A549 treated with dexamethasone at 1 μM for 4 hours (cell line): ENCODE measurements at places on chromosomes 2 and 18. TPM values are rescaled to one million over a fixed set of nuclear protein-coding genes. Genes with fewer than 3 reads are reported as not detected.

ZNF521 gene
- not detected in 5 replicates for total RNA-seq

FAM237A gene
- total RNA-seq, result not detected in 5 replicates

ACTR2 gene
- 157 to 223 TPM (median 197 TPM) in 5 replicates for total RNA-seq

NCKAP5 gene
- 0.61 to 1.1 TPM (median 1.0 TPM) in 5 replicates for total RNA-seq

HOXD4 gene
- 0.10 to 0.46 TPM (median 0.38 TPM) in 5 replicates for total RNA-seq

DSG3 gene
- total RNA-seq, result 0.01 to 0.02 TPM (median 0.02 TPM) in 4 of 5 replicates, not detected in the other

SPATA3 gene
- not detected in 5 replicates for total RNA-seq

KIF1A gene
- total RNA-seq, result 0.66 to 0.84 TPM (median 0.73 TPM) in 5 replicates

WDFY1 gene
- 28.1 to 41.5 TPM (median 36.6 TPM) in 5 replicates for total RNA-seq

ACMSD gene
- not detected in 5 replicates for total RNA-seq

COLEC11 gene
- 0.47 to 0.83 TPM (median 0.69 TPM) in 5 replicates for total RNA-seq

REEP1 gene
- 0.89 to 1.6 TPM (median 1.2 TPM) in 5 replicates for total RNA-seq

TANC1 gene
- 7.1 to 11.1 TPM (median 9.5 TPM) in 5 replicates for total RNA-seq
